Uterus (tissue), 4 donors: ENCODE measurements at places on chromosomes 11 and 22. TPM values are rescaled to one million over a fixed set of nuclear protein-coding genes. Genes with fewer than 3 reads are reported as not detected.
A peak's percentile ranks its signal among the peaks of the same experiment; 100 is the strongest.

DNA sequence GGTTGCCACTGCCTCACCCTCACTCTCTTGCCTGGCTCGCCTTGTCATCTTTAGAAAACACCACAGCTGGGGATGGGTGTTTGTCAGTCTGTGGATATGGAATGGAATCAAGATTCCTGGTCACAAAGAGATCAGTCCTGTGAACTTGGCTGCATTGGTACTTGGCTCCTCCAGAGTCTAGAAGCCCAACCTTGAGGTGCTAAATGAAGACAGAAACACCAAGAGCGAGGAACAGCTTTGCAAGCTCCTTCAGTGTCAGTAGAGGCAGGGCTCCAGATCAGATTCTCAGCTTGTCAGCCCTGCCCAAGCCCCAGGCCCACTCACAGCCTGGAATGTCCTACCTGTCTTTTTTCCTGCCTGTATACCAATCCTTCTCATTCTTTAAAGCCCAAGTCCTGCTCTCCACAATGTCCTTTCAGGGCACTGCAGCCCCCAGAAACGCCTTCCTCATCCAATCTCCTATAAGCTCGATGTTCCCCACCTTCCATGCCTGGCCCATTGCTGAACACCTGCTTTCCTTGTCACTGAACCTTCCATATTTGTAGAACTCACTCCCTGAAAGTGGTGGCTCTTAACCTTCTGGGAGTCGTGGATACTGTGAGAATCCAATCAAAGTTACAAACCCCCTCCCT, 188.9 kb downstream of the BCR start:
- no peak for DNase-seq

- no peak for DNase-seq
Measured at GRCh38 chr11:105611572-105612441, 1.9 kb downstream of the GRIA4 start.

DNA sequence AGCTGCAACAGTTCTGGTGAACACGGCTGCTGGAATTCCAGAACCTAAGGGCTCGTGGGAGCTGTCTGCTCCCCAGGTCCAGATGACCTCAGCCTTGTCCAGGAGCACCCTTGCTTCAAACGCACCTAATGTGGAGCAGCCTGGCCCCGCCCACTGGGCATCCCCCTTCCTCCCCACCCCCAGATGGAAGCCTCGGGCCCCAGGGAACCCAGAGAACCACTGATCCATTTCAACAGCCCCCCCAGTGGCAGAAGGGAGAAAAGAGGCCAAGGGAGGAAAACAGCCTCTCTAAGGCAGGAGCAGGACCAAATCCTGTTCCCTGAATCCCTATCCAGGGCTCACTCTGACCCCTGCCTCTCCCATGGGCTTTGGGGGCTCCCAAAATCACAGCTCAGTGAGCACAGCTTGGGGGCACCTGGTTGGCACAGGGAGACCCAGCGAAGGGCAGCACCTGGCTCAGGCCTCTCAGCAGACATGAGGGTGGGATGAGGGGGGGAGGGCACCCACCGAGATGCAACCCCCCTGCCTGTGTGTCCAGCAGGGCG, 1.2 kb downstream of the CYTH4 start:
- DNase-seq: no peak

- DNase-seq: no peak
Measured at GRCh38 chr22:20977019-20977418, 5.1 kb upstream of the LZTR1 start.

- peak; percentile 52 for DNase-seq
Measured at GRCh38 chr11:33936725-33937604, 45.1 kb upstream of the LMO2 start.

DNA sequence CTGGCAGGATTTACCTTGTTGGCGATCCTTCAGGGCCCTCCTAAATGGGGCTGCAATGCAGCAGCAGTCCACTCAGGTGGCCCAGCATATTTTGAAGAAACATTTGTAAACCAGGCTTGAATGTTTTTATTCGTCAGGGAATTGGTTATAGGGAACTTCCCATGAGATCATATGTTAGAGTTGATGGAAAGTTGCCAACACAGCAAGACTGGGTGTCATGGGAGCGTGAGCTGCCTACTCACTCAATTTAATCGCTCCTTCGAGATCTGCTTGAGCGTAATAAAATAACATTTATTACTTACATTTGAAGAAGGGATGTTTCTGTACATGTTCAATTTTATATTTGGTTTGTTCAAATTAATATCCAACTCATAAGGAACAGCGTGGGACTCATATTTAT, 19.4 kb downstream of the OR2AT4 start:
- DNase-seq: no peak

DNA sequence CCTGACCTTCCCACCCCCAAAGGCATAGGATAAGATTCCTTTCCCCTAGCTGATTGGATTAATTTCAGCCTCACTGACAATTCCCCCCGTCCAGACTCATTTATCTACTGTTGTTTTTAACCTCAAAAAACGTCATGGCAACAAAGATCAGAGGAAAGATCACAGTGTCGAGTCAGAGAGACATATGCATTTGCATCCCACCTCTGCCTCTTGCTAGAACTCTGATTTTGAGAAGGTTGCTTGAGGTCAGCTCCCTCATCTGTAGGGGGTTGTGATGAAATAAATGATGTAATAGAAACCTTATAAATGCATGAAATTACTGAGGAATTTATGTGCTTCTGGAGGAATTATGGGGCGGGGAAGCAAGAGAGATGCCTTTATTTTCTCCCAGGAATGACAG, 53.3 kb upstream of the SYN3 start:
- DNase-seq: no peak

- DNase-seq: no peak
Measured at GRCh38 chr22:39439170-39439569, 17.6 kb upstream of the MGAT3 start.

DNA sequence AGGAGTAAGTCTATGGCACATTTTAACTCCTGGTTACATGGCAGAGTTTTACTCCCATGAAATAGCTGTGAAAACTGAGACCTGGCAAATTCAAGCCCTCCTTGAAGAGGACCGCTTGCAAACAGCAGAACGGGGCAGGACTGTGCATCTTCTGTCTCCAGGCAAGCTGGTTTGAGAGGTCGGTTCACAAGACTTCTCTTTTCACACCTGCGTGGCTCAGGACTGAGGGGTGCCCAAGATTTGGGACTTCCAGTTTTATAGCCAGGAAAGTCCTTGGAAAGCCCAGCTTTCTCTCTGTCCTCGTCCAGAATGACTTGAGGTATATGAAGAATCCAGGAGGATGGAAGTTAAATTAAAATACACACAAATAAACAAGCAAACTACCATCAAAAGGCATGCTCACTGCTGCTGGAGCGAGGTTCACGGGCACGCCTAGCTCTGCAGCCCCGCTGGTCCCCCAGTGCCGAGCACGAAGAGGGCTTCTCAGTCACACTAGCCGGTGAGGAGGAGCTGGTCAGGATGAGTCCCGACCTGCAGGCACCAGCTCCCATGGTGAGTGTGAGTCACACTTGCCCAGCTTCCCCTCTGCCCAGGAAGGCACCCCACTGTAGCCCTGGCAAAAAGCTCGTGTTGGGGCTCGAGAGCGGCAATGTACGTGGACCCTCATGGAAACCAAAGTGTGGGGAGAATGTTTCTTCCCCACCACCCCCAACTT, 1382.4 kb downstream of the BRD1 start:
- no peak for DNase-seq

DNA sequence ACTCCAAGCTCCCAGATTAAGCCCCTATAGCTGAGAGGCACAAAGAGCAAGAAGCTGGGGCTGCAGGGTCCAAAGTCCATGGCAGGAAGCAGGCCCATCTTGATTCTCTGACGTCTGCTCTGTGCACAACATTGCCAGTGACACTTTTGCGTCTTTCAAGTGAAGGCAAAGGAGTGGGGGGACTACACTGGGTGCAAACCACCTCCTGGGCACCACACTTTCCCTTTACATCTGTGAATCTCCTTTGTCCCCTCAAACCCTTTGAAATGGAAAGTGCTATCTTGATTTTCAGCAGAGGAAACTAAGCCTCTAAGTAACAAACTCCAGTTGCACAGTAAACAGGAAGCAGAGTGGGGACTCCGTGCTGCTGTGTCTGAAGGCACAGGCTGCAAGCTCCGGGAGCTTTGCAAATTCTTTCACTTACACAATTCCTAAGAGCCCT, 428.0 kb downstream of the LARGE1 start:
- DNase-seq: no peak

TSSK2 gene
- total RNA-seq: not detected

AASDHPPT gene
- total RNA-seq: 87.0 TPM

FXYD6 gene
- 307 TPM for total RNA-seq
